ENCODE measurements at places on chromosomes 4 and X.
A peak's percentile ranks its signal among the peaks of the same experiment; 100 is the strongest.

GRCh38 chrX:122055460-122055859, 1008.0 kb downstream of the GLUD2 start:
- DNase-seq, result no peak

- DNase-seq, result no peak
Measured at GRCh38 chr4:2482693-2483092, 13.8 kb downstream of the RNF4 start.

DNA sequence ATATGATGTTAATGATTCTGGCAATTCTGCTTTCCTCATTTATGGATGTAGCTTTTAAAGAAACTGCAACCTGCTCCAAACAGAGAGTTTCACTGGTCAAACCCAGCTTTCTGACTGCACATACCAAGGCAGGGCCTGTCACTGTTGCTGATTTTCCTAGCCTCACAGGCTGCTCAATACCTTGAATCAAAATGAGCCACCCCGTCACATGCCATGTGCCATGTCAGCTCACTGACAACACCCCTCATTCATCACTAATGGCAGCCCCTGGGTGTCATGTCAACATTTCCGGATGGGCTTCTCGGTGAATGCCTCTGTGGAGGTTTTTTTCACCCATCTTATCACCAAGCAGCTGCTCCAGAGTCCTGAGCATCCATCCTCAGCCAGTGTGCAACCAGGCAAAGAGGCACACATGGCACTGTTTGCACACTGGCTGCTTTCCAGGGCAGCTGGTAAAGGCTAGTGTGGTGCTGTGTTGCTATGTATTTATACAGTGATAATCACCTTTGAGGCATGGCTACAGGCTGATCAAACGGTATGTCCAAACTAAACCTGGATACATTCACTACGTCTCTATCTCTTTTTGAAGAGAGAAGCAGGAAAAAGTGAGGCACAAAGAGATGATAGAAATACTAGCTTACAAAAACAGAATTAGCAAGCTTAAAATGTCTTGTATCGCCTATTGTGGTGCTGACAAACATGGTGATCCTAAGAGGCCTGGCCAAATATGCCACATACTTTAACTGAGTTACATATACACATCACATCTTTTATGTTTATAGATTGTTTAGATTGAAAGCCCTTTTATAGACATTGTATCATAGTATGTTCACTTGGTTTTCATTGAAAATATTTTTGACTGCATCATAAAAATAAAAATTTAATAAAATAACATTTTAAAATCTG, 94.6 kb upstream of the INPP4B start:
- DNase-seq, result no peak

DNA sequence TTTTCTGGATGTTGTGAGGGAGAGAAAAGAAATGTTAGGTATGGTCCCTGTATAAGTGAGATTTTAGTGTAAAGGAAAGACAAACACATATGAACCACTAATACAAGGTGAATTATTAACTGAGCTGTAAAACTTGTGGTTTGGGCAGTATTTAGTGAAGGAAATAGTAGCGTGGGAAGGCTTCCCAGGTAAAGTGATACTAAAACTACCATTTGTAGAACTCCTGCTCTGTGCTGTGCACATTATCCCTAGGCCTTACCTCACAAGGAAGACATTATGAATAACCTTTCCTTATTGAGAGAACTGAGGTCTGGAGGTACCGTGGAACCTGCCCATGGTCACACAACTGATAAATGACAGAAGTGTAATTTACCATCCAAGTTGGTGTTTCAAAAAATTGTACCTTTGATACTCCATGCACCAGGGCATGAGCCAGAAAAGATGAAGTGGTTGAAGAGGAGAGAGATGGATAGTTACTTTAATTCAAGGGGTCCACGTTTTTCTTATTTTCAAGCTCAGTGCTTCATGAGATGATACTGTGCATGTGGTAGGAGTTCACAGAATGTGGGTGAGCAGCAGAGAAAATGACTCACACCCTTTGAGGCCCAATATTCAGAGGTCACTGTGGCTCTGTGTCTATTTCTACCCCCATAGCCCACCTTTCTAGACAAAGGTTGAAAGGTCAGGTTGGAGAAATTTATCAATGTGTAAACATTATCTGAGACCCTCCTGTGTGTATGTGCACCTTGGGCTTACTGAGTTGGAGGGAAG, 2.6 kb upstream of the VSIG4 start:
- peak; percentile 1 for DNase-seq

- no peak for DNase-seq
Measured at GRCh38 chr4:5781691-5782090, 70.7 kb downstream of the EVC start.

GRCh38 chr4:154364066-154364845, 127.3 kb downstream of the DCHS2 start:
- DNase-seq, result no peak

DNA sequence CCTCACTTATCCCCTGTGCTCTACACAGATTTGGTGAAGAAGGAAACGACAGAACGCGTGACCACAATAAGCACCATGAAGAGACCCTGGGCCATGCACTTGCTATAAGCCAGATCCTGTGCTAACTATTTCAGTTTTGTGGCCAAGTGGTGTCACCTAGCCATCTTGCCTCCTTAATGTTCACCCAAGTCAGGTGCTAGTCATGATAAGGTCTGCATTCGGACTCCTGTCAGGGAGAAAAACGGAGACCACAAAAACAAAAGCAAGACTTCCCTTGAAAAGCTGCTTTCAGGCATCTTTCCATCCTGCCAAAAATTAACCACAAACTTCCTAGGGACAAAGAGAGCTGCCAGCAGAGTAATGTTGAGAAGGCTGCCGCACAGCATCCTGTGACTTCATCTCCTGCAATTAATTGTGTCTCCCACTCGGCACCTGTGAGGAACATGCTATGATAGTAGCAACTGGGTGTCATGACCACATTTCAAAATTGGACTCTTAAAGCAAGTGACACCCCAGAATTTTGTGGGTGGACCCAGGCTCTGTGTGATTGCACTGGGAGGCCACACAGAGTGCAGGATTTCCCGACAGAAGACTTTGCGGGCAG, 8.8 kb upstream of the IDS start:
- DNase-seq, result no peak

DNA sequence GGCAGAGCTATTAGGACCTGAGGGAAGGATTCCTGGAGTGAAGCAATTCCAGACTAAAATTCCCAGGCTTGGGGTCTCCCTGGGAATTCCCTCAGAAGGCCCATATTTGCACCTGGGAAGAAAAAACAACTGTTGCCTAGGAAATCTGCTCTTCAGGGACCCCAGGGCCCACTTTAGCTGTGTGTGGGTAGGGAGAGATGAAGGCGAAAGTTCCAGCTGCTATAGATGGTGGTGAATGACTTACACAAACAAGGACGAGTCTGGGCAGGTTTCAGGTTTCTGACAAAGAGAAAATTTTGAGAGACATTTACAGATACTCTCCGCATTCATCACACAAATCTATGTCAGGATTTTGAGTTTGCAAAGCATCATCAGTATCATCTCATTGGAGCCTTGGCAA, 126.1 kb downstream of the GPC3 start:
- DNase-seq, result no peak

DNA sequence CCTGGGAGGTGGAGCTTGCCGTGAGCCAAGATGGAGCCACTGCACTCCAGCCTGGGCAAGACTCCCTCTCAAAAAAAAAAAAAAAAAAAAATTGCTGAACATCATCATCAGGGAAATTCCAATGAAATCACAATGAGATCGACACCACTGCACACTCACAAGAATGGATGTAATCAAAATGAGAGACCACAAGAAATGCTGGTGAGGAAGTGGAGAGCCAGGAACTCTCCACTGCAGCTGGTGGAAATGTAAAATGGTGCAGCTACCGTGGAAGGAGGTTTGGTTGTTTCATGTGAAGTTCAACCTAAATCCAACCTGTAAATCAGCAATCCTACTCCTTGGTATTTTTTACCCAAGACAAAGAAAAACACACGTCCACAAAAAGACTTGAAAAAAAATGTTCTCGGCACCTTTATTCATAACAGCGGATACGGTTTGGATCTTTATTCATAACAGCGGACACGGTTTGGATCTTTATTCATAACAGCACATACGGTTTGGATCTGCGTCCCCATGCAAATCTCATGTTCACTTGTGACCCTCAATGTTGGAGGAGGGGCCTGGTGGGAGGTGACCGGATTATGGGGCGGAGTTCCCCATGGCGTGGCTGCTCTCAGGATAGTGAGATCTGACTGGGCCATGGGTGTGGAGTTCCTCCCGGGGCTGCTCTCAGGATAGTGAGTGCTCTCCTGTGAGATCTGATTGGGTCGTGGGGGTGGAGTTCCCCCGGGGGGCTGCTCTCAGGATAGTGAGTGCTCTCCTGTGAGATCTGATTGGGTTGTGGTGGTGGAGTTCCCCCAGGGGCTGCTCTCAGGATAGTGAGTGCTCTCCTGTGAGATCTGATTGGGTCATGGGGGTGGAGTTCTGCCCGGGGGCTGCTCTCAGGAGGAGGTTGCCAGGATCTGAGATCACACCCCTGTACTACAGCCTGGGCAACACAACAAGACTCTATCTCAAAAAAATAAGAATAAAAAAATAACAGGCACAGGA, 7.7 kb downstream of the GAK start:
- DNase-seq, result no peak

- no peak for DNase-seq
Measured at GRCh38 chrX:121958886-121959285, 911.5 kb downstream of the GLUD2 start.

GRCh38 chr4:10762561-10762960, 78.0 kb upstream of the CLNK start:
- no peak for DNase-seq

DNA sequence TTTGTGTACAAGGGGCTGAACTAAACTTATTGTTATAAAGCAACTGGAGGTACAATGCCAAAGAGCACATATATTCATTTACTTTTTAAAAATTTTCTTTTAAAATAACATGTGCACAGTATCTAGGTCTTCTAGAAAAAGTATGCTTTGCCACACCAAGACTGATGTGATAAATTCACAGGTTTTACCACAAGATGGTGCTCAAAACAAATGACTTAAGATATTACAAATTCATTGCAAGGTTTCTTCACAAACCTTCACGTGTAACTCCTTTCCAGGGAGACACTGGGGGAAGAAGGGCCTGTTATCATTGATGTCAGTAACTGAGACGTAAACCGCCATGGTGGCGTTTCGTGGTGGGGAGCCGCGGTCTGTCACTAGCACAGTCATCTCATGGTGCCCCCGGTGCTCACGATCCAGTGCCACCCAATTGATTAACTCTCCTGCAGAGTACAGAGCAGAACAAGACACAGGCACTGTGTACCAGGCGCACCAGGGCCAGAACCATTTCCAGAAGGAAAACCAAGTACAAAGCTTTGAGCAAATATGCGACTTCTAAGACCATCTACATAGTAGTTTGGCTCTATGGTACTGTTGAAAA, 162.2 kb downstream of the DCHS2 start:
- DNase-seq, result no peak

DNA sequence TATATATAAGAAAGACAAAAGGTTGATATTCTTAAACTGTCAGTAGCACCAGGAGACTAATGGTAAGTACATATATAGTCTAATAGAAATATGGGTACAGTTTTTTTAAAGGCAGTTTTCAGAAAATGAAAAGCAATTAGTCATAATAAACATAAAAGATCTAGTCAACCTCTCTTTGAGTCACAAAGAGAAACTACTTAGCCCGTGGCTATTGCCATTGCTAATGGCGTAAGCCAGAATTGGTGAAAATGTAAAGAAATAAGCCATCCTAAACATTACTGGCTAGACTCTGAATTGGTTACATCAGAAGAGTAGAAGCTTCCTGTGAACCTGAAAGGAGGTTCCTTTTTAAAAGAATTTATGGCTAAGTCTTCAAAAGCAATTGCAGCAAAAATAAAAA, 668.7 kb upstream of the CPEB2 start:
- no peak for DNase-seq

DNA sequence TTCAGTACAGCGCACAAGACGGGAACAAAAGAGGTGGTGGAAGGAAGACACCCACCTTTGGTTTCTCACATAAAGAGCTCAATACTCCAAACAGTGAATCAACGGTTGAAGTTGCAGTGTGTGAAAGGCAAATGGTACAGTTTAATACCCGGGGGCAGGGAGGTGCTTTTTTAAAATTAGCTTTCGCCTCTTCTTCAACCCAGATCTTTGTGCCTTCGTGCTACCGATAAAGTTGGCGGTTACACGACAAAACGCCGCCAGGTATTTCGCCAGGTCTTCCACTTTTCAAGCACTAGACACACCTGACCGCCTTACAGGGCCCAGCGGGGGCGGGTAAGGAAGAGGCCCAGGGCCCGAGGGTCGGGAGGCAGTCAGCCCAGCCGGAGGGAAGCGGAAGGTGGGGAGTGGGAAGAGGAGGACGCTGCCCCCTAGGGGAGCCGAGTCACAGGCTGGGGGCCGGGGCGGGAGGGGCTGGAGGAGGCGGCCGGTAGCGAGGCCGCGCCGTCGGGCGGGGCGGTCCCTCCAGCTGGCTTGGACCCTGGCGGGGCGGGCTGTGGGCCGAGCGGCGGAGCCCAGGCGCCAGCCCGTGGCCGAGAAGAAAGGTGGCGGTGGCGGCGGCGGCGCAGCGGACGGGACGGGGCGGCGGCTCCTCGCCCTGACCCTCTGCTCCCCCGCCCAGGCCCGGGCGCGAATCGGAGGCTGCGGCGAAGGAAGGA, 16.0 kb downstream of the UTP3 start:
- DNase-seq, result peak; percentile 21

- DNase-seq, result no peak
Measured at GRCh38 chrX:54799046-54799445, 991 bp upstream of the ITIH6 start.

GRCh38 chr4:77652237-77652897, 46.7 kb downstream of the CXCL13 start:
- DNase-seq, result no peak

DNA sequence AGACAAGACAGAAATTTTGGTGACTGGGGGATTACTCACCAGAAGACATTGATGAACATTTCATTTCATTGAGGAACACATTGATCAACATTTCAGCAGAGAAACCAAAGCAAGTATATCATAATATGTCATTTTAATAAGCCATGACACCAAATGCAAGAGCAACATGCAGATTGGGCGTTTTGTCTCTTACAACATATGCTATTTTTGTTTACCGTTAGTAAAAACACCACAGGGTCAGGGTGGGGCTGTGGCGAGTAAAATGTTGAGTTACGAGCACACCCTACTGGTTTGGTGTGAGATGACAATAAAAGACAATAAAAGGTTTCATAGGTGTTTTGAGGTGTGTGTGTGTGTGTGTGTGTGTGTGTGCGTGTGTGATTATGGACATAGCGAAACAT, 294.5 kb downstream of the PDGFC start:
- no peak for DNase-seq

DNA sequence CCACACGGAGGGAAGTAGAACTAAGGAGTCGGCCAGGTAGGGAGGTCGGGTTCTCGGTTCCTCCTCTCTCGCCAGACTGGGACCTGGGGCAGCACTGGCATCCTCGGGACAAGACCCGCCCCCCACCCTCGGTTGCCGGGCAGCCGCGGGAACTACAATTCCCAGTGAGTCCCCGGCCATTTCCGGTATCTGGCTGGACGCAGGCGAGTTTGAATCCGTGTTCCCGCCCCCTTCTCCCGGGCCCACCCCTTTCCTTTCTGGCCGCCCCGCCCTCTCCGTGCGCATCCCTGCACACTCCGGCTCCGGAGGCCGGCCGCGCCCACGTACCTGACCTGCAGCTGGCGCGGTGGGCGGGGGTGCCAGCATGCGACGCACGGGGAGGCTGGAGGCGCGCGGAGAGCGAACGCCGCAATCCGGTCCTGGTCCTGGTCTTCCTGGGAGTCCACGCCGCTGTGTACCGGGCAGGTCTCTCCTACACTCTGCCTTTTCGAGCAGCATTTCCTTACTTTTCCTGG, 10.2 kb upstream of the DLG3 start:
- no peak for DNase-seq

- DNase-seq, result no peak
Measured at GRCh38 chr4:120353235-120353634, 286.6 kb upstream of the MAD2L1 start.

GRCh38 chrX:65635378-65635777, 32.1 kb upstream of the MSN start:
- no peak for DNase-seq

All from NK-92 treated with Interleukin-12 subunit alpha and Interleukin-12 subunit beta, amount 100 ng/mL, for 24 hours (cell line).